ENCODE measurements at places on chromosomes 7 and 10. TPM values are rescaled to one million over a fixed set of nuclear protein-coding genes. Genes with fewer than 3 reads are reported as not detected.

The ECHDC3 gene
- 15.7 TPM for total RNA-seq

The PPP1R17 gene
- not detected for total RNA-seq

The CC2D2B gene
- total RNA-seq = not detected

The C7orf33 gene
- total RNA-seq = not detected

The RET gene
- 1.3 TPM for total RNA-seq

The LDB3 gene
- total RNA-seq = 0.38 TPM

The FAM25G gene
- not detected for total RNA-seq

The SPDYE5 gene
- not detected for total RNA-seq

DNA sequence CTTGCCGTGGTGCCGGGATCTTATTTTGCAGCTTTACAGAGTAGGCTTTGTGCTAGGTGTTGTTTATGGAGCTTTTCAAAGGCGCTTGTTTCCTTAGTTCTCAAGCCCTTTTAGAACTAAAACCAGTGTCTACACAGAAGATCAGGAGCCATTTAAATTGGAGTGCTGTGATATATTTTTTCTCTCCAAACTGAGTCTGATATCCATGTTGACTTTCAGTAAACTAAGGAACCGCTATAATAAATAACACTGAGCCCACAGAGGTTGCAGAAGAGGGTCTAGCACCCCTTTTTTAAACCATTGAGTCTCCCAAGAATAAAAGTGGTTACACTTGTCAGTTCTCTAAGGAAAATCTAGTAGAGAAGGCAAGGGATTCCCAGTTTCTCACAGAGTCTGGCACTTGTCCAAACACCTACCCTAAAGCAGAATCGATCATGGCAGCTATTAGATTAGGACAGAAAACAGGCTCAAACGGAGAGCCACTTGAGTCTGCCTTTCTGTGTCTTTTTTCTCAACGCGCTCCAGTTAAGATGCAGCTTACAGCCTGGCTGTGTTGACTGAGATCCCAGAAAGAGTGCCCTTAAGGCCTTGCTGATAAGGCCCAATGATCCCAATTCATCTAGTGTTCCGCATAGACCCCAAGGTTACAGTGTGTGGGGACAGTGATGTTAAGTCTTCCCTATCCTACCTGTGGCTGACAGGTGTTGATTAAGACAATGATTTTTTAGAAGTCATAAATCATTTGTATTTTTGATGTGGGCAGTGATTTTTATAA lies 804 bp downstream of the TMEM106B start:
- no peak for DNase-seq

DNA sequence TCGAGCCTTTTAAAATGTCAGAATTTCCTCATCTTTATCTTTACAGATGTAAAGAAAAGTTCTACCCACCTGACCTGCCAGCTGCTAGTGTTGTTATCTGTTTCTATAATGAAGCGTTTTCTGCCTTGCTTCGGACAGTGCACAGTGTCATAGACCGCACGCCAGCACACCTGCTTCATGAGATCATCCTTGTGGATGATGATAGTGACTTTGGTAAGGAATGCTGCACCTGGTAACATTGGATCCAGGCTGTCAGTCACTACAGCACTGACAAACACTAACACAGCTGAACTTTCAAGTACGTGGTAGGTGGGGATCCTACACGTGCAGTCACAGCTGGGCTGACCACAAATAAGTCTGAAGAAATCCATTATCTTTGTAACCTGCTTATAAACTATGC lies 77.6 kb downstream of the GALNT11 start:
- DNase-seq = no peak

DNA sequence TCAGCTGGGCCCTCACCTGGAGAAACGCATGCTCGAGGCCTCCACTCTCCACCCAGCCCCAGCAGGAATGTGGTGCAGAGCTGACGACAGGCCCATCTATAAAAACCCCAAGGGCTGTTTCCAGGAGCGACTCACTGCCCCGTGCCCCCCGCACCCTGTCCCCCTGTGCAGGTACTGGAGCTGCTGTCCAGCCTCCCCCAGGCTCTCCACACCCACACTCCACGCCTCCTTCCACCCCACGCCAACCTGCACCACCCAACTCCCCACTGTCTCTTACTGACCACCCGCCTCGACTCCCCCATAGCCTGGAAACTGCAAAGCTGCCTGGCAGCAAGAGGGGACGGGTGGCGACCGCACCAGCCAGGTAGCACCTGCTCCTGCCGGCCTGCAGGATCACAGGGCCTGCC lies 43.3 kb downstream of the DIP2C start:
- DNase-seq = no peak

- DNase-seq = no peak
Measured at GRCh38 chr10:31557854-31558253, 238.8 kb downstream of the ZEB1 start.

- DNase-seq = no peak
Measured at GRCh38 chr7:22895140-22895827, 72.6 kb upstream of the TOMM7 start.

GRCh38 chr10:49664842-49665355 lies 14.6 kb upstream of the C10orf53 start:
- no peak for DNase-seq

DNA sequence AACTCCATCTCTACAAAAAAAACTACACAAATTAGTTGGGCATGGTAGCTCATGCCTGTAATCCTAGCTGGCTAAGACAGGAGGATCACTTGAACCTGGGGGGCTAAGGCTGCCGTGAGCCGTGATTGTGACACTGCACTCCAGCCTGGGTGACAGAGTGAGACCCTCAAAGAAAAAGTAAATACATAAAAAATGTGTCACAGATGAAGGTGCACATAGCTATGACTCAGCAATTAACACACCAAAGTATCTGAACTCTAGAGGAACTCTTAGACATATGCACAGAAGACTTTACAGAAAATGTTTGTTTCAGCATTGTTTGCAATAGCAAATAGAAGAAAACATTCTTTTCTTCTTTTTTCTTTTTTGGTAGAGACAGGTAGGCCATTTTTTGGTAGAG lies 8.3 kb downstream of the C10orf62 start:
- DNase-seq = no peak

DNA sequence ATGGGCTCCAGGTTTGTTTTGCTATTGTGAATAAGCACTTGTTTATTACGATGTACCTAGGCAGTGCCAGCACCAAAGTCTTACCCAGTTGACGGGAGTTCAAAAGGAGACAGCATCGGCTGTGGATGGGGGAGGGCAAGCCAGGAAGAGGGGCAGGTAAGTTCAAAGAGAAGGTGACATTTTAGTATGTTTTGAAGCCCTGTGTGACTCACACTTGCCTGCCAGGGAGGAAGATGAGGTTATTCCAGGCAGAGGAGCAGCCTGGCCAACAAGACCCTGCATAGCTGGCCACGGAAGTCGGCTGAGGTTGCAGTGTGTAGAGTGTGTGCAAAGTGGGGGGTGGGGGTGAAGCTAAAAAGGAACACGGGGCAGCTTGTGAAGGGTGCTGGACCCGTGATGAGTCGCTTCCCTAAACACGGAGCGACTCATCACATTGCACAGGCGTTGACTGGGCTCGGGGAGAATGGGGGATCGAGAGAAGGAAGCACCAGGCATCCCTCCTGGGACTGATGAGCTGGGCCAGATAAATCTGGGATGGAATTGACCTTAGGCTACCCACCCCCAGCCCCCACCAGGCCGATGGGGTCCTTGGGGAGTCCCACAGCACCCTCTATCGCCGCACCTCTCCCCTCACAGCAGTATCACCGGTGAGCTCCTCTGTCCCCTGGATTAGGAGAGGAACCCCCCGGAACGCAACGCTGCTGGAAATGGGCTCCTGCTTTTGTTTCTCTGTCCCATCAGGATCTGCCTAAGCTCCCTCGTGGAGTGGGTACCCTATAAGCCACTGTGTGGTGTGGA lies 97.9 kb upstream of the IKZF1 start:
- no peak for DNase-seq

DNA sequence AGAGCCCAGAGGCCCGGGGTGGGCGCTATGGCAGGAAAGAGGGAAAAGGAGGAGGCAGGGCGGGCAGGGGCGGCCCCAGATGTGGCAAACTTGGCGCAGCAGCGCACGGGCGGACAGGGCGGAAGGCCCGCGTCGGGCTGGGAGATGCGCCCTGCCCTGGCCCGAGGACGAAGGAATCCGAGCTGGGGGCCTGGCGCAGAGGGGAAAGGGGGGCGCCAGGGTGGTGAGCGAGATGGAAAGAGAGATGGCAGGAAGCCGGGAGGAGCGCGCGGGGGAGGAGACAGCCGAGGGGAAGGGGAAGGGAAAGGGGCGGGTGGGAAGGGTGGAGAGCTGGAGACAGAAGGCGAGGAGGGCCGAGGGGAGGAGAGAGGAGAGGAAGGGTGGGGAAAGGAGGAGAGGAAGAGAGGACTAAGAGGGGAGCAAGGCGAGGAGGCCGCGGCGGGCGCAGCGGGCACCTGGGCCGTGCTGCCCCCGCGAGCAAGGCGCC lies at the start of gene MARVELD1:
MARVELD1 (plus strand) TSS at position 392 of the 487 bp plus-strand sequence. CDS start 147 bp downstream, outside the sequence.
- peak; percentile 64 for DNase-seq

DNA sequence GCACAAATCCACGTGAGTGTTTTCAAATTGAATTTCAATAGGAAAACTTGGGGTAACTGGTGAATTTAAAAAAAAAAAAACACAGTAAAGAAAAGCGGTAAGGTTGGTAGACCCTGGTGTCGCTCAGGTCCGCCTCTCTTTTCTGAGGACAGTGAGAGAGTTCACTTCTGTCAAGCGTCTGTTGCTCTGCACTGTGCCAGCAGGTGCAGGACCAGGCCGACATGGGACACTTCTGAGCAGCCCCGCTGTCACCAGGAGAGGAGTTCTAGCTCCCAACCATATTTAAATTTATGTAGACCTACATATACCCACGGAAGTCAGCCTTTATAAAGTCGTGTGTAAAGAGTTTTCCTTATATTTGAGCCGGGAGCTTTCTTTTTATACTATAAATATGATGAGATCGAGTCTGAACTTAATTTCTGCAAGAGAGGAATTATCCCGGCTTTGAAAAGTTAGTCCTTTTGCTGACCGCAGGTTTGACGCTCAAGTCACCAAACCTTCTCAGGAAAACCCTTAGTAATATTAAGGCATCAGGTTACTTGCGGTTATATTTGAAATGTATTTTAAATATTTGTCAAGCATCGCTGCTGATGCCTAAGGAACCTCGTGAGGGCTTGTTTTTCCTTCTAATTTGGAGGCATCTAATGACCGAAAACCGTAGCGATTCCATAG lies 531 bp downstream of the IKZF1 start:
- no peak for DNase-seq

GRCh38 chr10:36634916-36635315 lies 490.5 kb upstream of the ANKRD30A start:
- no peak for DNase-seq

GRCh38 chr7:97269741-97270140 lies 152.2 kb downstream of the SDHAF3 start:
- no peak for DNase-seq

DNA sequence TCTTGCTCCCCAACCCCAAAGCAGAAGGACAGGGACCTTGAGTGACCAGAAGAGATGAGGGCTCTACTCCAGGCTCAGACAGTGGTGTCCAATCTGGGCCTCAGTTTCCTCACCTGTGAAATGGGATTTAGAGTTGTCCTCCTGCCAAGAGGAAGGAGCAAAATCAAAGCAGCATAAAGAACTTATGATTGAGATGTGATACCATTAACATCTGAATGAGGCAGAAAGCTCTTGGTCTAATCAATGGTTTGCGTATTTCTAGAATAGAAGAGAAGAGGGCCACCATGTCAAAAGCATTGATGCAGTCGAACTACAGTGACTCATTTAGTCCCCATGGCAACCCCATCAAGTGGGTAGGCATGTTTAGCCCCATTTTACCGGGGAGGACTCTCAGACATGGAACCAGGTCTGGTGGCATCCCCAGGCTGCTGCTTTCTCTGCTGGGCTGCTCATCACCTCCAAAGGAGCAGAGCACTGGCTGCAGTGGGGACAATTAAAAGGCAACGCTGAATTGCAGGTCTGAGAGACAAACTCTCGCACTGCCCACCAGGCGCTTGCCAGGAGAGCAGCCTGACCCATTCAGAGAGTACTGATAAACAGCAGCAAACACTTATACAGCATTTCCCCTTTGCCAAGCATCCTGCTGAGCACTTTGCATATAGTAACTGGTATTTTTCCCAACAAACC lies 175.9 kb downstream of the NEURL1 start:
- no peak for DNase-seq

DNA sequence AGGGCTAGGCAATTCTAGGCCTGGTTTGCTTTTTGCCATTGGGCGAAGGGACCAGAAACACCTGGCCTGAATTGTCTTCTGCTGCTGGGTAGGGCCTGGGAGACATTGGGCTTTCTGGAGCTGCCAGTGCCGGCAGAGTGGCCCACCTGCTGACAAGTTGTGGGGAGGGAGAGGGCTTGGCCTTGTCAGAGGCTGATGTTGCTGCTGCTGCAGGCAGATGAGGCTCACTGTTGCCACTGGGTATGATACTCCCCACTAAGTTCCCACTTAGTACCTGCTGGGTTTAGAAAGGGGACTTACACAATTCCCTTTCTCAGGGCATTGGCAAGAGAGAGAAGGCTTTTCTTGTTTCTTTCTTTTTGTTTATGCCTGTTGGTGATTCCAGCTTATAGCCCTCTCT lies 289.6 kb upstream of the NPVF start:
- no peak for DNase-seq

DNA sequence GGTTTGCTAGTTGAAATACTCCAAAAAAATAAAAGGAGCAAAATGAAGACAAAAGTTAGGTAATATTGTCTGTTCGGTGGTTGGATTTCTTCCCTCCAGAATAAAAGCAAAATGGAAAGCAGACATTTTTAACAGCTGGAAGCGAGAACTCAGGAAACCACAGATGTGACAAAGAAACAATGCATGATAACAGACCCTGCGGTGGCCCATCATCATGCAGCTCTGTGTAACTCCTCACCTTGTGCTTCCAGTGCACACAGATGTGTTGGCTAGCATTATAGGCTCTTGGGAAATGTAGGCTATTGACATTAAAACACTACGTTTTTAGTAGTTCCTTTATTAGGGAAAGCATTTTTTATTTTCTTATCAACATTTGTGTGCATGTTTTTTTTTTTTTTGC lies 53.9 kb upstream of the ARL4A start:
- DNase-seq = no peak

DNA sequence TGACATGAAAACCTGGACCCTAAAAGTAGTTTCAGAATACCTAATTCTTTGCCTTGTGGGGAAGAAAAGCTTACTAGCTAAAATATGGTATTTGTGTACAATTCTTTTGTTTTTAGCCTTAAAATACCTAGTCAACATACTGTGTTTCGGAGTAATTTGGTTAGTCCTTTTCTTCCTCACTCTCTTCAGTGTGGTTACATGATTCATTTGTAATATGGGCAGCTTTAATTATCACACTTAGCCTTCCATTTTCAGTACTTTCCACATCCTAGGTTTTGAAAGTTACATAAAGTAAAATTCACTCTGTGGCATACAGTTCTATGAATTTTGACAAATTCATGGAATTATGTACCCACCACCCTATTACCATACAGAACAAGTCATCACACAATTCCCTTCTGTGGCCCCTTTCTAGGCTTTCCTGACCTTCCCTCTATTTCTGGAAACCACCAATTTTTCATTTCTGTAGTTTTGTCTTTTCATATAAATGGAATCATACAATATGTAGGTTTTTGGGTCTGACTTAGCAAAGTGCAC lies 96.2 kb downstream of the EMX2 start:
- no peak for DNase-seq

DNA sequence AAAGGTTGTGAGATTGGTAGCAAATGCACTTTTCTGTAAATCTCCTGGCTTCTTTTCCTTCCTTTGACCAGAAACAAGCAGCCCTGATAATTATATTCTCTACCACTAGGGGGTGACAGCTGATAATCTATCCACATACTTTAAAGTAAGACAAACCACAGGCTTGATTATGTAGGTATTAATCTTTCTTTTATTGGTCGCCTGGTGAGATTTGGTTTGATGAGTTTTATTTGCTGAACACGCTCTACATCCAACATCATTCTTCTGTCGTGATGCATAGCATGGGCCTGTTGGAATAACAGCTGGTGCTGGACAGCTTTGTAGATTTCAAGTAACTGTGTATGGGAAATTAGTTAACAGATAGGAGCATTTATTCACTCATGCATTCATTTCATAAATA lies 63.5 kb downstream of the ZNF365 start:
- DNase-seq = no peak

Data from pancreas (tissue), 10 donors.